Iris pigment epithelial cell (primary cell): ENCODE measurements at places on chromosomes 7 and 10.
A peak's percentile ranks its signal among the peaks of the same experiment; 100 is the strongest.

GRCh38 chr7:140479739-140480084 lies 407 bp upstream of the MKRN1 start:
- DNase-seq: no peak

GRCh38 chr7:153301936-153302335 lies 542.4 kb downstream of the ACTR3B start:
- no peak for DNase-seq

DNA sequence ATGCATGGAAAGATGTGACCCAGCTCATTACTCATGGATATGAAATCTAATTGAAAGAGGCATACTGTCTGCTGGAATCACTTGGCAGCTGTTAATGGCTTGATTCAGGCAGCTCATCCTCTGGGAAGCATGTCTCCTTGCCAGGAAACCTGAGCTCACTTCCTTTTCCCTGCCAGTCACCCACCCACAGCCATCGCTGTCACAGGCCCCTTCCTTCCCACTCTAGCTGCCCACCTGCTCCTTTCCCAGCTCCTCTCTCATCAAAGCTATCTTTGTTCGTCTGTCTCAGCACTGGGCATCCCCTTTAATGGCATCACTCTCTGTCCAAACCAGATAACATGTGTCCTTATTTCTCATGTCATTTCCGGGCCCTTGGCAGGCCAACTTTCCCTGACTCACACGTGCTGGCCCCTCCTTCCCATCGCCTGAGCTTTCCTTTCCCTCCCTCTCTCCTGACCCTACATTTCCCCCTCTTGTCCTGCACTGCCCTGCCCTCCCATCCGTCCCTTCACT lies 721.9 kb downstream of the TNS3 start:
- peak; percentile 44 for DNase-seq

- no peak for DNase-seq
These were observed 55.0 kb upstream of the PRR15 start for GRCh38 chr7:29508608-29509007.

DNA sequence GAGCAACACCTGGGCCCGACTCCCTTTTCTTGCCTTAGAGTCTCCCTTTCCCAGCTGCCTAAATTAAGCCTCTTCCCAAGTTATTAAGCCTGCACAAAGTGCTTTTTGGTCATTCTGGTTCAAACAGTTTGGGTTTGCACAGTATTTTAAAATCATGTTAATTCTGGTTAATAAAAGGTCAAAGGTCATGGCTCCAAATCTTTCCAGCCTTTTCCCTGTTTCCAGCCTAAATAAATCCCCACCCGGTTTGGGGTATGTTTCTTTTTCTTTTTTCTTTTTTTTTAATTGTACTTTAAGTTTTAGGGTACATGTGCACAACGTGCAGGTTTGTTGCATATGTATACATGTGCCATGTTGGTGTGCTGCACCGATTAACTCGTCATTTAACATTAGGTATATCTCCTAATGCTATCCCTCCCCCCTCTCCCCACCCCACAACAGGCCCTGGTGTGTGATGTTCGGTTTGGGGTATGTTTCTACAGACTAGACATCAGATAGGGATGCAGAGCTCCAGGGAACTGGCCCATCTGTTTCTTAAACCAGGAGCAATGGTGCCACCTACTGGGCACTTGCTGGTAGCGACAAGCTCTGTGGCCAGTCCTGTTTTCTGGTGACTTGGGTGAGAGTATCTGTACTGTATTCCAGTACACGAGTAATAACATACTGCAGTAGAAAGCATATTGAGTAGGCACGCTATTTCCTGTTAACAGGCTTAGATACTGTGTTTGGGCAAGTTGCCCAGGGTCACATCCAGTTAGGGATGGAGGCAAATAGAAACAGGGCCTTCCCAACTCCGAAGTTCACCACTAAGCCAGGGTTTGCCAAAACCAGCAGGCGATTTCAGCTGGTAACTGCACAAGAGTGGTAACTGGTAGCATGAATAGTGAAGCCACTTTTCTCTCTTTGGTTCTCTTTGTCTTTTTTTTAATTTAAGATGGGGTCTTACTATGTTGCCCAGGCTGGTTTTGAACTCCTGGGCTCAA lies 60.6 kb upstream of the TRIM8 start:
- peak; percentile 86 for DNase-seq

DNA sequence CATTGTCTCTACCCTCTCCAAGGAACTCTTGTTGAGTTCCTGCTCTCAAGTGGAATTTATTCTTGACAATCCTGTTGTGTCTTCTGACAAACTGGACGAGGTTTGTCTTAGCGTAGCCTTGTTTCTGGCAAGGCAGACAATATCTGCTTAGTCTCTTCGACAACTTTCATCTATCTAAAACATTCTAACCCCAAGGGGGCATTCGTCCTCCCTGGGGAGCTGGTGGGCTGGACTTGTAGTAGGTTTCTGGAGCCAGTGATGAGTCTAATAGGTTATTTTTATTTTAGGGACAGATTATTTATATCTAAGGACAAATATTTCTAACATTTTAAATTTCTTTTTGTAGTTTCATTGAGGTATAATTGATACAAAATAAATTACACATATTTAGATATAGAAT lies 7.3 kb upstream of the C10orf120 start:
- DNase-seq: no peak

DNA sequence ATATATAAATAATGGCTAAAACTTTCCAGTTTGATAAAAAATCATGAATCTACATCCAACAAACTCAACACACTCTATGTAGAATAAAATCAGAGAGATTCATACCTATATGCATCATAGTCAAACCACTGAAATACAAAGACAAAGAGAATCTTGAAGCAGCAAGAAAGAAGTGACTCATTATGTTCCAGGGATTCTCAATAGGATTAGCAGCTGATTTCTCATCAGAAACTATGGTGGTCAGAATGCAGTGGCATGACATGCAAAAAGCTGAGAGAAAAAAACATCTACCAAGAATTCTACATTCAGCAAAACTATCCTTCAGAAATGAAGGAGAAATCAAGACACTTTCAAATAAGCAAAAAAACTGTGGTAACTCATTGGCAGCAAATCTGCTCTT lies 187.4 kb downstream of the RNLS start:
- peak; percentile 38 for DNase-seq
